ENCODE measurements at places on chromosomes 6 and 20. TPM values are rescaled to one million over a fixed set of nuclear protein-coding genes. Genes with fewer than 3 reads are reported as not detected.

Gene HLA-DOA
- 1.4 TPM for polyA plus RNA-seq

Gene AVP
- not detected for polyA plus RNA-seq

Gene IYD
- polyA plus RNA-seq: 0.06 TPM

Gene WASF1
- 239 TPM for polyA plus RNA-seq

Gene UNC5CL
- polyA plus RNA-seq: 0.92 TPM

Gene PLCB1
- 111 TPM for polyA plus RNA-seq
